ENCODE measurements at places on chromosomes 1 and 21. TPM values are rescaled to one million over a fixed set of nuclear protein-coding genes. Genes with fewer than 3 reads are reported as not detected.

DNA sequence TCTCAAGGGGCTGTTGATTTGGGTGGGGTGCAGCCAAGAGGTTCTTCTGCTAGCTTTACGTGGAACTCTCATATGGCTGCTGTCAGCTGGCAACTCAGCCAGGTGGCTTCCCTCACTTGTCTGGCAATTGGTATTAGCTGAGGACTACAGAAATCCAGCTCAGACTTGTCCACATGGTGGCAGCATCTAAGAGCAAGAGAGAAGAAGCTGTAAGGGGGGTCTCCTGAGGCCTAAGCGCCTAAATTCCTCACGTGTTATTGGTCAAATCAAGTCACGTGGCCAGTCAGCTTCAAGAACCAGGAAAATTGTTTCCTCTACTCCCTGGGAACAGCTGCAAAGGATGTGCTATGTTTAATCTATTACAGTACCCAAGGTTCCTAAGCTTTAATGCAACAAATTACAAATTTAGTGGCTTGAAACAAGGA lies 4.2 kb upstream of the DYRK3 start:
- peak; percentile 96 for DNase-seq

- DNase-seq, result no peak
Measured at GRCh38 chr1:194848846-194849245, 1662.4 kb upstream of the B3GALT2 start.

- no peak for DNase-seq
Measured at GRCh38 chr1:208254376-208254775, 10.2 kb upstream of the PLXNA2 start.

GRCh38 chr21:16587141-16587581 lies 857.4 kb downstream of the USP25 start:
- DNase-seq, result peak; percentile 32

DNA sequence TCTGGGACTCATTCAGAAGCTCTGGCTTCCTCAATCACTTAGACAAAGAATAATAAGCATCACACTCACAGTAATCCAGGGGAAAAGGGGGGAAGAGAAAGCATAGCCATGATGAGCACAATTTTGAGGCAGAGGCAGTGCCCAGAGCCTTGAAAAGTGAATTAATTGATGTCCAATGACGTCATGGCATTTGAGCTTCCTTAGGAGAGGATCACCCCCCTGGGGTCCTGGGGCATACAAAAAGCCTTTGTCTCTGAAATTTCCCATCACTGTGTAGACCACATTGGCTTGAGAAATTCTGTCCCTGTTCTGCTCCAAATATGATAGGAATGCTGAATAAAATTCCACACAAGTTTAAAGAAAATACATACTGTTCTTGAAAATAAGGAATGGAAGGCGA lies 84.3 kb upstream of the COA6 start:
- DNase-seq, result no peak

DNA sequence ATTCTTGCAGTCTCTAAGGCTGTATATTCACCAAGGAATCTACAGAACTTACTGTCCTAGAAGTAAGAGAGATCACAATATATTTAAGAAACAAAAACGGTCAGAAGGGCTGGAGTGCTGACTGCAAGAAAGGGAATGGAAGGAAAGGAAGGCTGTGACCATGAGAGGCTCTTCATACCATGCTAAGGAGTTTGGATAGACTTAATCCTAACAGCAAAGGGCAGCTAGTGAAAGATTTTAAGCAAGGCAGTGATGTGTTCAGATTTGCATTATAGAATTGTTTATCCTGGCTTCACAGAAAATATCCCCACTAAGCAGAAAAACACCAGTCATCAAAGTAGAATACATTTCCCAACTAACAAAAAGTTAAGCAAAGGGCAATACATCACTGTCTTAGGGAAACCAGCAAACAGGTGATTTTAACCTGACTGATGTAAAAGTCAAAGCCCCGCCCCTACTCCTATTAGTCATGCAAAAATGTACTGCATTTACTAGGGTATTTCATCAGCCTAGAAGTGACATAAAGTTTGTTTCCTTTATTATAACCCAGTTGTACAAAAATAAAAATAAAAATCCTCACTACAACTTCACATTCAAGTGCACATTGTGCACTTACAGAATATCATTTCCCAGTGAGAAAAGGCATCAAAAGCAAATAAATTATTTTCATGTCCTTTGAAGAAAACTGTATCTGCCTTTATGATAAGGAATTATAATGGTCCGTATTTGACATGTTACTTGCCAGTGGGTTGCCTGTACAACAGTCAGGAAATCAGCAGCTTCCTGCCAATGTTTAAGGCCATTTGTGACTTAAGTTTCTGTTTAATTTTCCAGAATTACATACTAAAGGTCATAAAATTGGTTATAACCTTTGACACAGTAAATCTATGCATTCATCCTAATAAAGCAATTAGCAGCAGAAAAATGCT lies 17.2 kb downstream of the JAK1 start:
- DNase-seq, result peak; percentile 72

DNA sequence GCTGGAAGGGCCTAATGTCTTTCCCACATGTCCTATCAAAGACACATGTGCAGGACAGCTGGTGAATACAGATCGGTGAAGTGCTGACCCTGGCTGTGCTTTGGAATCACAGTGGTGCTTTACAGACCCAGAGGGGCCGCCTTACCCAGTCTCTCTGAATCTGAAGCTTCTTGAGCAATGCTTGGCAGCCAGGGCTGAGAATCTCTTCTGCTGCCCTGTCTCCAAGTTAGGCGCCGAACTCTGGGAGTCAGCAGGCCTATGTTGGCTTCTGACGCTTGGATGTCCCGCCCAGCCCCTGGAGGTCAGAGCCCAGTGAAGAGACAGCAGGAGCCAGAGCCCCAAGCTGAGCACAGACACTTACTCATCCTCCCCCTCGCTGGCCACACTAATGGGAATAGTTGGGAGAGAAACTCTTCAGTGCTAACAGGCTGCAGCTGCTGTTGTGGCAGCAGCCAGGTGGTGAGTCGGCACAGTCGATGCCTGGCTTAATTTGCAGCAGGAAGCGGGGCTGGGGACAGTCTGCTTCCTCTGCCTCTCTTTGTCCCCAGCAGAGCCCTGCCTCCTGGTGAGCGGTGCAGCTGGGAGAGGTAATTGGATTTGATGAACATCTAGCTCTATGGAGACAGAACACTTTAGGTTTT lies 68.1 kb downstream of the URB2 start:
- DNase-seq, result peak; percentile 69

DNA sequence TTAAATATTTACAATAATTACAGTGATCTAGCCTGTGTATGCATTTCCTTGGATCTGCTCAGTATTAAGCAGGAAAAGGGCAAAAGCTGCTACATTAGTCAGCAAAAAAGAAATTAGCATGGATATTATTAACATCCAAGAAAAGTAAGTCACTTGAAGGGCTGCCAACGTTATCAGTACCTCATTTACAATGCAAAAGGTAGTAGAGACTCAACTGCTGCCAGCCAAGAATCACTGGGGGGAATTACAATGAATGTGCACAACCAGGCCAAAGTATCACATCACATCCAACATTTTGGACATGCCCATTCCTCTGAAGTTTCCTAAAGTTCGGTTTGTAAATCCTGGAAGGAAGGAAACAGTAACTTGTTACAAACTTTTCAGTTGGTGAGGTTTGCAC lies 1.9 kb downstream of the CNN3 start:
- no peak for DNase-seq

DNA sequence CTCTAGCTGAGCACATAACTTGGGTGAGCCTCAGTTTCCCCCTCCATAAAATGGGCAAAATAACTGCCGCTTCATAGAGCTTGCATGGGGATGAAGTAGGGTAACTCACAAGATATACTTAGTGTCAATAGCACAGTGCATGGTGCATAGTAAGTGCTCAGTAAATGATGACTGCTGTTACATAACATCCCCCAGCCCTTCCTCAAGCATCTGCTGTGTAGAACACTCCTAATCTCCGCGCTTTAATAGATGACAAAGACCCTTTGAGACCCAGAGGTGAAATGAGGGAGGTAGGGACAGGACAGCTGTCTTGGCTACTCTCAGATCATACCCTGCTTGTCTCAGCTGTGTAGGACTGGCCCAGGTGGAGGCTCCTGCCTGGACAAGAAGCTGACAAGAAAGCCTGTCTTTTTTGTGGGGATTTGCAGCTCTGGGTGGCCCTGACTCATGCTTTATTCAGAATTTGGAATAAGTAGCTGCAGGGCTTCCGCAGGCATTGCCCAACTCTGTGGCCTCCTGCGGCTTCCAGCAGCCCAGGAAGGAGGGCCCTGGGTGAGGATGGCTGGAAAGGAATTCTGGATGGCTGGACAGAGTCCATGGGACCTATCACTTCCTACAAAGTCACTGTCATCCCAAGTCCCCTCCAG lies 20.7 kb upstream of the PADI4 start:
- no peak for DNase-seq

DNA sequence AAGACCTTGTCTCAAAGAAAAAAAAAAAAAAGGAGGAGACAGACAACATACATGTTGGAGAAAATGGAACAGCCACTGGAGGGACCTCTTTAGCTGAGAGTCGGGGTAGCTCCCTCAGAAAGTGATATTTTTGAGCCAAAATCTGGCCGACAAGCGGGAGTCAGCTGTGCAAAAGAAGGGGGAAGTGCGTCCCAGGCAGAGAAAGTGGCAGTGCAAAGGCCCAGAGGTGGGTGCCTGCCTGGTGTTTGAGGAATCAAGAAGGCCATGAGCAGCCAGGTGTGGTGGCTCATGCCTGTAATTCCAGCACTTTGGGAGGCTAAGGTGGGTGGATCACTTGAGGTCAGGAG lies 6.1 kb upstream of the CROCC start:
- DNase-seq, result peak; percentile 65

- no peak for DNase-seq
Measured at GRCh38 chr1:81834921-81835698, 34.4 kb downstream of the ADGRL2 start.

- DNase-seq, result no peak
Measured at GRCh38 chr1:233105225-233105624, 154.8 kb downstream of the NTPCR start.

DNA sequence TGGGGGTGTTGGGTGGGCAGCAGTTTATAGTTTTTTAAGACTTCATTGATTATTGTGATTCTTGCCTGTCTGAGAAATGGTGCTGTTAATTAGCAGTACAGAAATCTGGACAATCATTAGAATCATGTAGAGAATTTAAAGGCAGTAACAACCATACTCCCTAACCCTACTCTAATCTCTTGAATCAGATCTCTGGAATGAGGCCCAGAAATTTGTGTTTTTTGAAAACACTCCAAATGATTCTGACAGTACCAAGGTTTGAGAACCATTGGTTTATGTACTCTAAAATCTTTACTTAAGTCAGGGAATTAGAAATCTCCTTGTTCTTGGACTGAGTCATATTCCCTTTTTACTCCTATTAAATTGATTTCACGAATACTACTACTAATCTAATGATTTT lies 24.0 kb downstream of the FNBP1L start:
- no peak for DNase-seq

The TNFRSF18 gene
- total RNA-seq, result 0.58 TPM

The PTGER3 gene
- total RNA-seq, result 4.5 TPM

The SHISAL2A gene
- not detected for total RNA-seq

The C1orf198 gene
- total RNA-seq, result 46.5 TPM

The C1orf105 gene
- not detected for total RNA-seq

The C1orf185 gene
- total RNA-seq, result not detected

The GNL2 gene
- total RNA-seq, result 66.1 TPM
